ENCODE measurements at places on chromosomes 2 and 18.
A peak's percentile ranks its signal among the peaks of the same experiment; 100 is the strongest.

- no peak for DNase-seq
These were observed 28.8 kb downstream of the HADHB start for GRCh38 chr2:26273501-26273900.

DNA sequence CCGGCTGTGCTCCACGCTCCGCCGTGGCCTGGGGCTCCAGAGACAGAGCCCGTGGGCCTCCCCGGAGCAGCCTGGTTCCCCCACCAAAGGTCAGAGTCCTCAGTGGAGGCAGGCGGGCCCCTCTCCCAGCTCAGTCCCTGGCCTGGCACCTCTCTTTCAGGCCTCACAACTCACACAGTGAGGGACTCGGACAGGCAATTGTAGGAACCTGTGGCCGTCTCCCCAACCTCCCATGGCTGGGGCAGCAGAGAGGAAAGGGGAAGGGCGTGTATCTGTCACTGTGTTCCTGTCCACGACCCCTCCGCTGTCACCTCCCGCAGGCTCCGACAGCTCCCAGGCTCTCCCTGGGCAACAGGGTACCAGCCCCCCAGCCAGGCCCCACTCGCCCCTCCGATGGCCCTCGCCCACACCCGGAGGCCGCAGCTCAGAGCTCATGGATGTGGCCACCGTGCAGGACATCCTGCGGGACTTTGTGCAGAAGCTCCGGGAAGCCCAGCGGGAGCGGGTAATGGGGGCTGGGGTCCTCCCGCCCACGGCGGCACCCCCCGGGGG is 32.4 kb upstream of the SNED1 start:
- DNase-seq = no peak

- no peak for DNase-seq
These were observed 96.9 kb upstream of the NEDD4L start for GRCh38 chr18:57947117-57947516.

- peak; percentile 9 for DNase-seq
These were observed 303.5 kb downstream of the HRH4 start for GRCh38 chr18:24763765-24764513.

DNA sequence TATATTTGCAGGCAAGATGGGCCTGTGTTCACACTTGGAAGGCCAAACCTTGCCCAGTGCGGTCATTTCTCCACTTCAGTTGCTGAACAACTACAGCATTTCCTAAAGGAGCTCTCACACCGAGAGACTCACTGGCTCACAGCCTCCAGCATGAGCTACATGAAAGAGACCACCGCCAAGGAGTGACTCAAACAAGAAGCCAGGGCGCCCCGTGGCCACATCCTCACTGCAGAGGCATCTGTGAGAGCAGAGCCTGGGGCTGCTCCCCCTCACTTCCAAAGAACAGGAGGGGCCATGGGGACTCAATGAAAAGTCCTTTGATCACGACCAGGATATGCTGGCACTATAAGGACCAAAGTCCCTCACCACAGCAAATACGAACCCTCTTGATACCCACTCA is 50.0 kb downstream of the TMEM163 start:
- DNase-seq = no peak

DNA sequence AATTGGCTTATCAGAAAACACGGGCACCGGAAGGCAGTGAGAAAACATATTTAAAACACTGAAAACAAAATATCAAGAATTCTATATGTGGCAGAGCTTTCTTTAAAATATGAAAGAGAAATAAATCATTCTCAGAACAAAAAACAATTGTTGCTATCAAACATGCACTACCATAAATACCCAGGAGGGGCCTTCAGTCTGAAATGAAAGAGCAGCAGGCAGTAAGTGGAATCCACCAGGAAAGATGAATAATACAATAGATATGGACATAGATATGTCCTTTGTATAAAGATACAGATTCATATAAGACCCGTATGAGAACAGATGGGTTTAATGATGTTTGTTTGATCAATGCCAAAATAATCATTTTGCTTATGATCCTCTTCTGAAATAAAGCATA is 142.0 kb downstream of the TMEM18 start:
- DNase-seq = no peak

All from pons (tissue), 1 donor.